Fibroblast of the conjunctiva (primary cell): ENCODE measurements at places on chromosomes 11 and 22.

DNA sequence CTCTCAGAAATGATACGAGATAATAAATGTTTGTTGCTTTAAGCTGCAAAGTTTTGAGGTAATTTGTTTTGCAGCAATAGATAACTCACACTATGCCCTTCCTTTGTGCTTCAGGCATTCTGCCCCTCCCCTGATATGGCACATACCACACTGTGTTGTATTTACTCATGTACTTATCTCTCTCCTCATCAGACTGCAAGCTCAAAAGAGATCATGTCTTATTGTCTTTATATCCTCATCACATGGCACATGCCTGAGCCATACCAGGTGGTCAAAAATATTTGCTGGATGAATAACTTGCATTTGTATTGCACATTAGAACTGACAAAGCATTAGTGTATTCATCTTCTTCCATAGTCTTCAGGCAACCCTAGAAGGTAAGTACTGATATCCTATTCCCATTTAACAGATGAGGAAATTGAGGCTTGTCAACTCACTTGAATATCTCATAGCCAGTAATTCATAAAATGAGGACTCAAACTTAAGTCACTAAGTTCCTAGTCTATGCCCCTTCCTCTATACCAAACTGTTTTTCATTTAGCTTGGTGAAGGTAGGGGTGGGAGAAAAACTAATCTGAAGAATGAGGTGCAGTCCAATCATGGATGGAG is 83.9 kb upstream of the EED start:
- no peak for DNase-seq

GRCh38 chr22:49525801-49526535 is 301.7 kb downstream of the BRD1 start:
- DNase-seq: no peak

DNA sequence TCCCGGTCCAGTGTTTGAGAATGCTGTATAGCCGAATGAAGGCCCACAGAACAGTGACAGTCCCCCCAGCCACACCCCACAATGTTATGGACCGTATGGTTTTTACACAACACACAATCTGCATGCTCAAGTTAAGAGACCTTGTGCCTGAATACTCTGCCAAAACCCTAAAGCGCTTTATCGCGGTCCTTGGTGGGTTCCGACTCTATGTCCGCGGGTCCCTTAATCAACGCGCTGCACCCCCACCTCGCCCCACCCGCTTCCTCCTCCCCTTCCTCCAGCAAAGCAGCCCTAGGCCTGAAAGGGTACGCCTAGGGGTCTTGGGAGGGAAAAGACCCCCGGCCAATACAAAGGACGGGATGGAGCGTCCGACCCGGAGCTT is 442 bp downstream of the COPB1 start:
- DNase-seq: no peak

DNA sequence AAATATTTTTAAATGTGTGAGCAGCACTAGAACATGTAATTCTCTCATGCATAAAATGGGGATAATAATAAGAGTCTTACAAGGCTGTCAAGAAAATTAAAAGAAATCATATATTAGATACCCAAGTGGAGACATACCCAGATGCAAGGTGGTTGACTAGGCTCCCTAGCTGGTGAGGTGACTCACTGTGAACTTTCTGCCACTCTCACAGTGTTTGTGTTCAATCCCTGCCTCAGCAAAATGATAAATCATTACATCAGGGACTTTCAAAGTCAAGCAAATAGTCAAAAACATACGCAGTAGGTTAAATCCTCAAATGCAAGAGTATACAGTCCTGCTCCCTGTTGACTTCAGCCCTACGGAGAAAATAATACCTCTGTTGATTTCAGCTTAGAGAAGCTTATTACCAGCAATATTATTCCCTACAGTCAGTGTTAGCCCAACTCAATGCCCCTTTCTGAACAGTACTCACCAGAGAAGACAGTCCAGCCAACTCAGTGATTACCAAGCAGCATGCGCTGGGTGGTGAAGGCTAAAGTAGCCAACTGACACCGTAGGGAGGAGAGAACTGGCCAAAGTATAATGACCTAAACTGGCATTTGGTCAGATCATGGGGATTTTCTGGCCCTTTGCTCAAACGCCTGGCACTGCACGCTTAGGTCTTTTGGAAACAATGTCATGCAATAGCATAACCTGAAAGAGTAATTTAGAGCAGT is 73.1 kb upstream of the BARX2 start:
- DNase-seq: no peak

GRCh38 chr11:36427876-36428275 is 82.2 kb downstream of the TRAF6 start:
- no peak for DNase-seq

DNA sequence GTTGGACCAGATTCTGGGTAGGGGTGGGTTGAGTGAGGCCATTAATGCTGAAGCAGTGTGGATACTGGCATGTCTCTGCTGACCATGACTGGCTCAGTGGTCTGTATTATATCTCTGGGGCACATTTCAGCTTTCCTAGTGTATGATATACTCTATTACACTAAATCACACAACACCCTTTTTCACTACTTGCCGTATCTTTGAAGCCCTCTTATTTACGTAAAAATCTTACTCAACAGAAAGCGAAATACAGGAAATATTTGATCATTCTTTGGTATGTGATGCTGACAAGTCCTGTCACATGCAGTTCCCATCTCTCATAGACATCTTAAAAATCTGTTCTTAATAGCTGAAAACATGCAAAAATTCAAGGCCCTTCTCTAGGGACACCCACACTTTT is 40.3 kb downstream of the OR5B17 start:
- DNase-seq: no peak

DNA sequence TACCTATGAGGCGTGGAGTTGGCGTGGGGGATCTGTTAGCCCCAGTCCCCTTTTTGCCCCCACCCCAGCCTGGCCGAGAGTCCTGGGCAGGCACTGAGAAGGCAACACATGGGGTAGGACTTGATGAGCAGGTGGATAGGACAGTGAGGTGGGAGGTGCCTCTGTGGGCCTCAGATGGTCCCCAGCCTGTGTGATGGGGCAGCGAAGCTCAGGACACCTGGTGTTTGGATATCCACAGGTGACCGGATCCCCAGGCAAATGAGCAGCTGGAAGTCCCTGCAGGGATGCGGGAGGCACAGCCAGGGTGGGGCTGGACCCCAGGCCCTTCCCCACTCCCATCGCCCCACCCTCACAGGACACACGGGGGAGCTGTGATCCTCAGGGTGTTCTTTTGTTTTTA is 9.7 kb downstream of the FBLN1 start:
- DNase-seq: no peak

GRCh38 chr11:128222245-128222884 is 365.0 kb downstream of the ETS1 start:
- DNase-seq: no peak

GRCh38 chr22:38246692-38247091 is 26.1 kb downstream of the TMEM184B start:
- no peak for DNase-seq

- no peak for DNase-seq
Measured at GRCh38 chr11:44380009-44380313, 70.0 kb upstream of the ALX4 start.

GRCh38 chr11:107851704-107852310 is 6.8 kb downstream of the SLC35F2 start:
- no peak for DNase-seq

GRCh38 chr11:75576499-75576918 is 14.5 kb downstream of the SERPINH1 start:
- no peak for DNase-seq

GRCh38 chr11:118615282-118615975 is 8.0 kb downstream of the PHLDB1 start:
- no peak for DNase-seq

- DNase-seq: no peak
Measured at GRCh38 chr11:13256216-13256615, 21.4 kb upstream of the BMAL1 start.

- no peak for DNase-seq
Measured at GRCh38 chr11:120235024-120235628, 4.8 kb upstream of the POU2F3 start.

DNA sequence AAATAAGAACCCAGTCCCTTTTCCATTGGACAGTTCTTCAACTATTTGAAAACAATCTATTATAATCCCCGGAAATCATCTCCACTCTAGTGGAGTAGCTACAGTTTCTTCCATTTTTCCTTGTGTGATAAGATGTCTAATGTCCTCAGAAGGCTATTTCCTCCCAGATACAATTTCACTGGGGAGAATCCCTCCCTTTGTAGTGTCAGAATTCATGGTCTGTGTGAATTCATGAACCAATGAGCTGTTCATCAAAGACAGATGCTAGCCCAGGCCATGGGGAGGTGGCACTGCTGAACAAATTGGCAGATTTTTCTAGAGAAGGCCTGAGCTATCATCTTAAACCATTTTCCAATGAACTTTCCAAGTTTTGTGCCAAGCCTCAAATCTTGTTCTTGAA is 45.4 kb downstream of the MPPED2 start:
- DNase-seq: no peak

DNA sequence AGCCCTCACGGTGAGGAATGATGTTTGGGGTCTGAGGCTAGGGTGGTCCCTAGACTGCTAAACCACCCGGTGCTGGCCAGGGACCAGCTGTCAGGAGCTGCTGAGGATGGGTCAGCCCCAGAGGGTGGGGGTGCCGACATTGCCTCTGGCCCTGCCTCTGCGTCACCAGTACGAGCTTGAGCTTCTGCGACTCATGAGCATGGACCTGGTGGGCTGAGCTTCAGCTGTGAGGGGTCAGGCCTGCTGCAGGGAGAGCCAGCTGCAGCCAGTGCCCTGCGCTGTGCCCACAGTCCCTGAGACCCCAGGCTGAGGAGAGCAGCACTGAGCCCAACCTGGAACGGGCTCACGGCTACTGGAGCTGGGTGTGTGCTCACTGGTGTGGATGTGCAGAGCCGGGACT is 7.0 kb downstream of the DERL3 start:
- DNase-seq: no peak

DNA sequence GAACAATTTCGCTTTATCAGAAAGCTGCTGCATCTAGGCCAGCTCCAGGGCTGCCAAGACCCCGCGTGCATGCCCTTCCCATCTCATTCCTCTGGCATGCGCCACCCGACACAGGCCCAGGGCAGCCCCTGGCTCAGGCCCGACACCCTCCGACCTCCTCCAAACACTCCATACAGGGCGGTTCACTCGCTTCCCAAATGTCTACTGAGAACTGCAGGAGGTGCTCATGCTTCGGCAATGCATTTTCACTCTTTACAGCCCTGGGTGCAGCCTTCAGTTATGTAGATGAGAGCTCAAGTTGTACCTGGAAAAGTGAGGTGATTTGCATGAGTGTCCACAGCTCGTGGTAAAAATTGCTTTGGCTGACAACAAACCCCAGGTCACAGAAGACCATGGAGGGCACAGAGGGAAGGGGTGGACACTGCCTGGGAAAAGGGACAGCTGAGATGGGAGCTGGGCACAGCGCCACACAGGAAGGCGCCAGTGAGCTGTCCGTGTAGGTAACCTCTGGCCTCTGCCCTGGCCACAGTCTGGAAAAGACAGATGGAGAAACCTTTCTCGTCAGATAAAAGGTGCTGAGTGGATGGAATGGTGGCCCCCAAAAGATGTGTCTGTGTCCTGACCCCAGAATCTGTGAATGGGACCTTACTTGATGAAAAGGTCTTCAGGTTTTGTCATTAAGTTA is 1351.9 kb downstream of the BRD1 start:
- no peak for DNase-seq

GRCh38 chr22:43317239-43317638 is 25.9 kb downstream of the SCUBE1 start:
- DNase-seq: no peak
